Stimulated activated CD4-positive, alpha-beta T cell treated with anti-CD3 and anti-CD28 coated beads, Interleukin-12 subunit alpha, Interleukin-12 subunit beta, amount 100 ng/mL, for 48 hours (primary cell): ENCODE measurements at places on chromosomes 2 and 18.

GRCh38 chr2:180001726-180002125 is 5.4 kb downstream of the CWC22 start:
- DNase-seq: no peak

DNA sequence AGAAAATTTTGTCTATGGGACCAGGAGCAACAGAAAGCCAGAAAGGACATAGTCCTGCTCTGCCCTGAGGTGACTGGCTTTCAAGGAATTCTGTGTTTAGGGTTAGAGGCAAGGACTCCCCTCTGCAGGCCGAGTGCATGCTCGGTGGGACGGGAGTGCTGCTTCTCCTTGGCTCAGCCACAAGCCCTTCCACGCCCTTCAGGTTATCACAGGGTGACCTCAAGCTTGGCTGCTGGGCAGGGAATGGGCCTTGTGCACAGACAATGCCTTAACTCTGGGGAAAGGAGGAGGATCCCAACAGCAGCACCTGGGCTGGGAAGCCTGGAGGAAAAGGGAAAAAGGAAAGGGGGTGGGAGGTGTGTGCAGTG is 32.8 kb downstream of the FAM178B start:
- no peak for DNase-seq

- no peak for DNase-seq
These were observed 45.4 kb upstream of the ASB18 start for GRCh38 chr2:236309669-236310029.

- no peak for DNase-seq
These were observed 249.7 kb upstream of the PXDN start for GRCh38 chr2:1993711-1994682.

GRCh38 chr2:33552758-33553461 is 46.2 kb downstream of the FAM98A start:
- DNase-seq: no peak

DNA sequence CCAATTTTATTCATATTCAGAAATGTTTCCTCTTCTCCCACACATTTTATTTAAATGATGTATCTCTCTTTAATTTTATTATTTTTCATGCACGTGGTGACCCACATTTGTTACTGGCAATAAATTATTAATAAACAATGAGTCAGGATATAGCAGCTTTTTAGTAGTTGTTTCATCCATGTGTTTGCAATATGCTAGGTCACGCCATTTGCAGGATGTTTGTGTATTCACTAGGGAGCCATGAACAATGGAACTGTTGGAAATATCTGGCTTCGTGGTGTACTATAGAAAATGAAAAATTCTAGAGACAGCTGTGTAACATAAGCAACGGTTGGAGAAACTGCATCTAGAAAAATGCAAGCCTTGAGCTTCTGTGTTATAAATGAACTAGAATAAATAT is 176.0 kb upstream of the COL3A1 start:
- DNase-seq: no peak

DNA sequence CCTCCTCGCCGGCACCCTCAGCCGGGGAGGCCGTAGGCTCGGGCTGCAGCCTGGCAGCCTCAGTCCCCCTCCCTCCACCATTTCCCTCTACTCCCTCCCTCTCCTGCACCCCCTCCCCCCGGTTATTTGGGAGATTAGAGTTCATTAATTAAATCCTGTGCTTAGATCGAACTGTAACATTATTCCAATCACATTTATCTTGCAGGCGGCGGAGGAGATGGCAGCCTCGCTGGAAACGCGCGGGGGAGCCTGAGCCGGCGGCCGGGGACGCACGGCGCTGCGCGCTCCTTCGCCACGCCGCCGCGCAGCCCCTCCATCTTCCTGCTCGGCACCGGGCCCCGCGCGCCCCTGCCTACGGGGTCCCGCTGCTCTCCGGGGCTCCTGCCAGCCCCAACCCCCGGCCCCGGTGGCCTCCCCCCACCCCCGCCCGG is at the start of gene ST8SIA3:
TSS of gene ST8SIA3 (plus strand) at position 287 of the 431 bp plus-strand sequence. CDS start 290 bp downstream, outside the sequence.
- no peak for DNase-seq

- no peak for DNase-seq
These were observed 261.4 kb upstream of the MGAT5 start for GRCh38 chr2:133992454-133992853.

DNA sequence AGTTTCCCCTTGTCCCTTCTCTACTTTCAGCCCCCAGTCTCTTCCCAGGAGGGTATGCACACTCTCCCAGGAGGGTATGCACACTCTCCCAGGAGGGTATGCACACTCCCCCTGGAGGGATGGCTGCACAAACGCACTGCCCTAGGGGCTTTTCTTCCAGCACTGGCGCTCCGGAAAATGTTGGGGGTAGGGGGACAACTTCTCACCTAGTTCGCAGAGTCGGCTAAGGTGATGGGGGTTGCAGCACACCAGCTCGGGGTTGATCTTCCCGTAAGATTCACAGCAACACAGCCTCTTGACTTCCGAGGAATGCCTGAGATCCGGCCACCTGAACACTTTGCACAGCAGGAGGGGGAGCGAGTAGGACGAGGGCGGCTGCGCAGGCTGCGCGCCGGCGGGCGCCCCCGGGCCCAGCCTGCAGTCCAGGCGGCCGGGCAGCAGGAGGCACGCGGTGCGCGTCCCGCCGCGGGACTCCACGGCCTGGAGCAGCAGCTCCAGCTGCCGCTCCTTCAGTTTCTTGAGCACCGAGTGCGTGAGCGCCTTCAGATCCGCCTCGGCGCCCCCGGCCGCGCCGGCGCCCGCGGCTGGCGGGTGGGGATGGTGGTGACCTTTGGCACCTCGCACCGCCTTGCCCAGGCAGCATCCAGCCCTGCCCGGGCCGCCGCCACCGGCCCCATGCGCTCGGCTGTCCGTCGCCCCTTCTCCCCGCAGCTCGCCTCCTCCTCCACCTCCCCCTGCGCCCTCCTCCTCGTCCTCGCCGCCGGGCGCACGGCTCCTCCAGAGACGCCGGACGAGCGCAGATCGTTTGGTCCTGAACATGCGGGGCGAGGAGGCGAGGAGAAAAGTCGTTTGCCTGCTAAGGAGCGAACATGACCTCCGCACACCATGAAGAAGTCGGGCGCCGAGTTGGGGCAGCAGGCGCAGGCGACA is 894 bp downstream of the SMAD7 start:
- DNase-seq: no peak

DNA sequence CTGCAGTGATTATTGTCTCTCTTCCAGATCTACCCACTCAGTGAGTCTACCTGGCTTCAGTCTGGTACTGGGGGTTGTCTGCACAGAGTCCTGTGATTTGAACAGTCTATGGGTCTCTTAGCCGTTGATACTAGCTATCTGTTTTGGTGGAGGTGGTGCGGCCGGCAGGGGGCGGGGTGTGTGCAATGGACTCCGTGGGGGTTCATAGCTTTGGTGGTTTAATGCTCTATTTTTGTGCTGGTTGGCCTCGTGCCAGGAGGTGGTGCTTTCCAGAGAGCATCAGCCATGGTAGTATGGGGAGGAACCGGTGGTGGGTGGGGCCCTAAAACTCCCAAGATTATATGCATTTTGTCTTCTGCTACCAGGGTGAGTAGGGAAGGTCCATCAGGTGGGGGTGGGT is 1120.1 kb upstream of the FAM98A start:
- no peak for DNase-seq

GRCh38 chr18:63177919-63178821 is 141.4 kb downstream of the BCL2 start:
- no peak for DNase-seq

GRCh38 chr2:198701481-198701880 is 756.3 kb downstream of the SATB2 start:
- no peak for DNase-seq

DNA sequence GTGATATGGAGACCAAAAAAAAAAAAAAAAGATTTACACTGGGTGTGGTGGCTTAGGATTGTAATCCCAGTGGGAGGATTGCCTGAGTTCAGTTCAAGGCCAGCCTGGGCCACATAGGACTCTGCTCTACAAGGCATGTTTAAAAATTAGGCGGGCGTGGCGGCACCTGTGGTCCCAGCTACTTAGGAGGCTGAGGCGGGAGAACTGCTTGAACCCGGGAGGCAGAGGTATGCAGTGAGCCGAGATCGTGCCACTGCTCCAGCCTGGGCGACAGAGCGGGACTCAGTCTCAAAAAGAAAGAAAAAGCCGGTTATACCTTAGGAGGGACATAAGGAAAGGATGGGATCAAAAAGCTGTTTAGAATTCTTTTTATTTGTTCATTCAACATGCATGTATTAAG is 707 bp upstream of the SPDYA start:
- no peak for DNase-seq

DNA sequence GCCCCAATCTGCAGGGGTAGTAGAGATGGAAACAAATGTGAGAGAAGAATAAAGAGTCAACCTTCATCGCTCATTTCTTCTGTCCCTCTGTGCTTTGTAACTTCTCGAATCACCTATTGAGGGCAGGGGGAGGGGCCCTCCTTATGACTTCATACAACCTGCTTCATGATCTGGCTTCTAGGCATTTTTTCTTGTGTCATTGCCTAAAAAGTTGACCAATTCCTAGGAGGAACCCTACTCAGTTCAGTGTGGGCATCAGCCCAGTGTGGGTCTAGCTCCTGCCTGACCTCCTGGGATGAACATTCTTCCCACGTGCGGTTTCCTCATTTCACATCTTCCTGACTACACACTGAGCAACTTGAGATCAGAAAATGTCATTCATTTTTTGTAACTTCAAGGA is 46.3 kb upstream of the CREB1 start:
- no peak for DNase-seq

DNA sequence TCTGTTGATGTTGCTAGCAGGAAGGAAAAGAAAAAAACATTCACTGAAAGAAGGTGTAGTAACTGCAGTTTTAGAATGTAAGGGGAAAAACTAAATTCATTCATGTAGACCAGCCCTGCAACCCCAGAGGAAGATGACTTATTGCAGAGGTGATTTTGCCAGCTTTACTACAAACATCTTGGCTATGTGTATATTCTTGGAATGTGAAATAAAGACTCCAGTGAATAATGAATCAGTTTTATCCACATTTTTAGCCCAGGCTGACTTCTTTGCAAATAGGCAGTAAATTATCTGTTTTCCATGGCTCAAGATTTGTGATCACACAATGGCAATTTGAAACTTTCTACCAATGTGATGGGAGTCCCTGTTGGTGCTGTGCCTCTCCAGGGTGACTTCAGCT is 206.1 kb upstream of the SETBP1 start:
- no peak for DNase-seq

DNA sequence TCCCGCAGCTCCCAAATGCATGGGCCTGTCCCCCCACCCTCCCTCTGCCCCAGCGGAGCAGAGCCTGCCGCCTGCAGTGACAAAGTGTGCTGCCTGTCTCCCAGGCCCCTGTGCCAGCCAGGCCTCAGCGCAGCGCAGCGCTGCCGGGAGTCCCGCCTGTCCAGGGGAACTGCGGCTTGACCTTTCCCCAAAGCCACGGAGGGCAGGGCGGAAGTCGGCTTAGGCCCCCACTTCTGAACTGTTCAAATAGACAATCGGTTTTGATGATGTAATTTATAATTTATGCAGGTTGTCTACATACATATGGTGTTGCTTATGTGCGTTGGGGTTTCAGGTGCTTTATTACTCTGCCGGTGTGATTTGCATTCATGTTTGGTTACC is 7.1 kb downstream of the GBX2 start:
- DNase-seq: no peak
